Endothelial cell (in vitro differentiated cells): ENCODE measurements at places on chromosomes 5 and 9.

DNA sequence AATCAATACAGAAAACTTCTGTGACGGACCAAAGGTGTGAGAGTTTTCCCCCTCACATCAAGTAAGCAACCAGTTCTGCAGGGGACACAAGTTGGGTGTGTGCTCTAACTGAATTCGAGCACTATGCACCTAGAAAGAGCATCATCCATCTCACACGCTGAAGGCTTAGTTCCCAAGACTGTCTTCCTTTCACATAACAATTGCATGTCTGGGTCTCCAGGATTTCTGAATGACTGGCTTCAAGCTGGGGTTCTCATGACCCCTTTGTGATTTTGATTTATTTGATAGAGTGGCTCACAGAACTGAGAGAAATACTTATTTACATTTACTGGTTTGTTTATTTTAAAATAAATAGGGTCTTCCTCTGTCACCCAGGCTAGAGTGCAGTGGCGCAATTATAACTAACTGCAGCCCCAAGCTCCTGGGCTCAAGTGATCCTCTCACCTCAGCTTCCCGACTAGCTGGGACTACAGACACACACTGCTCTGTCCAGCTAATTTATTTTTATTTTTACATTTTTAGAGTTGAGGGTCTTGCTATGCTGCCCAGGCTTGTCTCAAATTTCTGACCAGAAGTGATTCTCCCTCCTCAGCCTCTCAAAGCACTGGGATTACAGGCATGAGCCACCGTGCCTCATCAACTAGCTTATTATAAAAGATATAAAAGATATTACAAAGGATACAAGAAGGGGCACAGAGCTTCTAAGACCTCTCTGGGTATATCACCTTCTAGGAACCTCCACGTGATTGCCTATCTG lies 316.7 kb upstream of the CDH12 start:
- DNase-seq = no peak

DNA sequence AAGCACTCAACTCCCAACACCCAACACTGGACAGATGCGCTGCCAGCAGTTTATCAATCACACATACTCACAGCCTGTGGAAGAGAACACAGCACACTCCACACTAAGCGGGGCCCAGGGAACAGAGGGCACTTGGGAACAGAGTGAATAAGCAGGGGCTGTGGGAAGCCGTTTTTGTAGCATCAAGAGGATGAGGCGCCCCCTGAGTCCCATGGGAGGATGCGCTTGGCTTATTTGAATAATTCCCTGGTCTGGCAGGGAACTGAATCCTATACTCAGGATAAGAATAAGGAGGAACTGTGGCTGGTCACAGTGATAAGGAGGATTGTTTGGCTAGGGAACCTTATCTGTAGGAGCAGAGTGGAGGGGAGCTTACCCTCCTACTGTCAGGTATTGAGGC lies 96.1 kb upstream of the DNAH5 start:
- no peak for DNase-seq

GRCh38 chr5:74155501-74155900 lies 485.0 kb downstream of the ENC1 start:
- DNase-seq = no peak

GRCh38 chr5:78483809-78484521 lies 123.5 kb downstream of the SCAMP1 start:
- no peak for DNase-seq

DNA sequence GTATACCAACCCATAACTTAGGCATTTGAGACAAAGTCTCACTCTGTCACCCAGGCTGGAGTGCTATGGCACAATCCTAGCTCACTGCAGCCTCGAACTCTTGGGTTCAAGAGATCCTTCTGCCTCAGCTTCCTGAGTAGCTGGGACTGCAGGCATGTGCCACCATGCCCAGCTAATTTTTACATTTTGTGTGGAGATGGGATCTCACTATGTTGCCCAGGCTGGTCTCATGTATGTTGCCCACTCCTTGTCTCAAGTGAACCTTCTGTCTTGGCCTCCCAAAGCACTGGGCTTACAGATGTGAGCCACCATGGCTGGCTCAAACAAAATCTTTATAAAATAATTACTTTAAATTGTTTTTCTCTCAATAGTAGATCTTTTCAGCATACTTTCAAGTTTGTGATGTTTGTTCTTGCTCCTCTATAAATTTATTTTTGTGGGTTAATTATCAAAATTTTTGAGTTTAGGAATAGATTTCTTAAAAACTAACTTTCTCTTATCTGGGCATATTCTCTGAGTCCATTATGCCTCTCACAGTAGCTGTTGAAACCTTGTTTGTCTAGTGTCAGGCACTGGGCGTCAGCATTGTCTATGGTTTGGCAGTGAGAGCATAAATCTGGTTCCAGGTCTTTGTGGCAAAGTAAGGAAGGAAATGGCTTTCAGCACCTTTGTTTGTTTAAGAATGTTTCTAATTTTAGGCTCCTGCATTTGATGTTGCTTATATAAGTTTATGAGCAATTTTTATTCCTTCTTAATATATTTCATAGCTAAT lies 38.7 kb downstream of the NLN start:
- no peak for DNase-seq
